Caudate nucleus (tissue), 63 donors: ENCODE measurements at places on chromosomes 11 and 22.

GRCh38 chr11:94181526-94181925, 52.9 kb downstream of the PANX1 start:
- no peak for DNase-seq

DNA sequence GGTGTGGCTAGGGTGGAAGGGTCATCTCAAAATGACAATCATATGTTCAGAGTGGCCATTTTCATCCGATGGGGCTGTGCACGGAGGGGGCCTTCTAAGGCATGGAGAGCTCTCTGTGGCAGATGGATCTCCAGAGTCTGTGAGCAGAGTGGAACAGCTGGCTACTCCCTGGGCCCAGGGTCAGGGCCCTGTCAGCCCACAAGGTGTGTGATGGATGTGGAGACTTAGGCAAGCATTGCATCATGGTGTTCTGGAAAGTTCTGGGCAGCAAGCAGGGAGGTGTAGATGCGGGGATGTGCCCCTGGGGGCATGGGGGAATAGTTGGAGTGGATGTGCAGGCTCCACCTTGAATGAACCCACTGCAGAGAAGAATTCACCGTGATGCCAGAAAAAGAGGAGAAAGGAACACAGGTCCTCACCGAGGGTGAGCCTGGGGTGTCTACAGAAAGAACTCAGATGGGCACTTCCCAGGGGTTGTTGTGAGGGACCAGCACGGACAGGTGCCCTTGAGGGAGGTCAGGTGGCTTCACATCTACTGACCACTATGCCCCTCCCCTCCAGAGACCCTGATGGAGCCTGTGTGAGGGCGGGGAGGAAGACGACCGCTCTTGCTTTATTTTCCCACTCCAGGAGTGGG, 51.1 kb downstream of the CHRDL2 start:
- DNase-seq = no peak

DNA sequence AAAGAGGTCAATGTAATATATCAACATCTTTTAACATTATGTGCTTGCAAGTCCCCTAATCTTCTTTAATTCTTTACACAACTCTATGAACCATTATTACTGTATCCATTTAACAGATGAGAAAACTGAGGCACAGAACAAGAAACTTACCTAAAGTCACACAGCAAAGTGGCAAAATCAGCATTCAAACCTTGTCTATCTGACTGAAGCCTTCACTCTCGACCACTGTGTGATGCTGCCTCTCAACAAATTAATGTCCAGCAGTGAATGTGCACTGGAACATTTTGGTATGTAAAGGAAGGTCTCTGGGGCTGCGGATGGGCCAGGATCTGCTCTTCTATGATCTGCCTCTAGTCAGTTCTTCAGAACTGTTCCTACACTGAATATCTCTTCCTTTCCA, 42.1 kb downstream of the PRCP start:
- no peak for DNase-seq

- DNase-seq = no peak
Observed at GRCh38 chr11:46254133-46254491, 23.4 kb upstream of the CREB3L1 start.

DNA sequence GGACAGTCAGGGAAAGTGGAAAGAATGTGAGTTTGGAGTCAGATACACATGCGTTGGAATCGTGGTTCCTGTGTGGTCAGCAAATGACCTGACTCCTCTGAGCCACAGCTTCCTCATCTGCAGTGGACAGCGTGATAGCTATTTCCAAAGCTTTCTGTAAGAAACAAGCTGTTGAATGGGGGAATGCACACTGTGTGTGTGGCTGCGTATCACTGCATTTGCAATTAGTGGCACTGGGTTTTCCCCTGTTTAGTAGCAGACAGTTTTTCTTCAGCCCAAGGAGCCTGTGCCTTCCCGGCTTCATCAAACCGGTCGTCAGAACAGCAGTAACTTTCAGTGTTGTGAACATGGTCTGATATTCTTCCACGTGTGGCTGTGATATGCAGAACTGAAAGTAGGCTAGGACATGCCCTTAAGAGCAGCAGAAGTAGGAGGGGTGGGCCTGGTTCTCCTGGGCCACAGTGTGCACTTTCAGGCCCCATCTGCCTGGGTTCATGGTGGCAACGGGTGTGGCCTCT, 121.5 kb downstream of the RRAS2 start:
- no peak for DNase-seq

DNA sequence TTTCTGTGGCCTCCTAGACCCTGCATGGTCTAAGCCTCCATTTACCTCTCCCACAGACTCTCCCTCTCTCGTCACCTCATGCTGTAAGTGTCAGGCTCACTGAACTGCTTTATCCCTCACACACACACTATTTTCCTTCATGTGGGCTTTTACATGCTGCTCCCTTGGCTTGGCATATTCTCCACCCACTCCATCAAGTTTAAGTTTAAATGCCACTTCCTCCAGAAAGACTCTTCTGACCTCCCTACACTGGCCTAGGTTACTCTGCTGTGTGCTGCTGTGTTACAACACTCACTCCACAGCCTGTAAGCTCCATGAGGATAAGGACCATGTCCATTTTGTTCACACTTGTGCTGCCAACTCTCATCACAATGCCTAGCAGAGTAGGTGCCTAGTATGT, 2.5 kb downstream of the DCHS1 start:
- no peak for DNase-seq

- DNase-seq = no peak
Observed at GRCh38 chr11:41458154-41458553, 1.3 kb downstream of the LRRC4C start.

GRCh38 chr11:57778318-57779037, 16.9 kb downstream of the CTNND1 start:
- DNase-seq = peak; percentile 54

DNA sequence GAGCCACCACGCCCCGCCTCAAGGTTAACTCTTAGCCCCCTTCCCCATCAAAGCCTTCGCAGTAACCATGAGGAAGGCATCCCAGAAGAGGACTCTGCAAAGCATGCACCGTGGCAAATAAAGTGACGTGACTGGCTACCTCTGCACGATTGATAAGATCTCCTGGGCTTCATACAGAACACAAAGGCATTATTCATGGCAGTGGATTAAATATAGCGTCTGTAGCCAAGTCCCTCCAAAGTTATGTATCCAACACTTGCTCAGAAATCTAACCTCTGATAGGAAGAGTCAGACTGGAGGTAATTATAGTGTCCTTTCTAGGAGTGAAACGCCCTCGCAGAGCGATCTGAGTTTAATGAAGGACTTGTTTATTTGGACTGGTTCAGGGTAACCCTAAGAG, 22.4 kb downstream of the CPT1A start:
- no peak for DNase-seq

DNA sequence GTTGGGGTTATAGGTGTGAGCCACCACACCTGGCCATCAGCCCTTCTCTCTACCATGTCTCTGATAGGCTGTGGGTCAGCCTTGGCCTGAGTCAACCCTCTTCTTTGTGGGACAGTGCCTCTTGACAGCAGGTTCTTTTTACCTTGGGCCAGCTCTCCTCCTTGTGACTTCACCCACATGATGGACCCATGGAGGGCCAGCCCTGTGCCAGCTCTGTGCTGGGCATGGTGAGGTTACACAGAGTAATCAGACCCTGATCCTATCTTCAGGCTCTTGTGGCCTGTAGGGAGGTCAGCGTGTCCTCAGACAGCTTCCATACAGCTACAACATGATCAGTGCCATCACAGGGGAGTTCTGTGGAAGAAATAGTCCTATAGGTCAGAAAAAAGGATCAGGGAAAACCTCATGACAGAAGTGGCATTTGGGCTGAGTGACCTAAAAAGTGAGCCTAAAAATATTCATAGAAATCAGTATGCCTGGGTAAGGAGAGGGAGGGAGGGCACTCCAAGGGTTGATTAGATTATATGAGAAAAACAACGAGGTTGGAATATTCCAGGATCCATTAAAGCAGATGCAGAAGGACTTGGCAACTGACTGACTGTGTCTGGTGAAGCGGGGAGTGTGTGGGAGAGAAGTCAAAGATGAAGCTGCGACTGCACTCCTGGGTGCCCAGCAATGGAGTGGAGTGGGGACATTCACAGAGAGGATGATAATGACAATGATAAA, 17.1 kb downstream of the OTOG start:
- DNase-seq = no peak

DNA sequence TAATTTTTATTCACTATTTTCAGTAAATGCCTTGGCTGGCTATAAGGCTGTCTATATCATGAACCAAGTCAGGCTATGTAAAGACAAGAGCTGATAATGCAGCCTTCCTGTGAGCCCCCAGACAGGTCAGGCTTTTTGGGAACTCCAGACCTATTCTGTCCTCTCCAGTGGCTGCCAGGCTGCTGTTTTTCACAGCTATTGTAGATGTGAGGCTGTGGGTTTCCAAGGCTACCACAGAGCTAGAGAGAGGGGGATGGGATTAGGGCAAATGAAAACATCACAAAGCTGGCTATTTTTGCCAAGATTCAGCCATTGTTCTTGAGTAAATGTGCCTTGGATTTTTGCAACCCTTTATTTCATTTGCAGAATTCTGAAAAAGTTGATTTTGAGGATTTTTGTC, 55.7 kb upstream of the SORL1-AS1 start:
- DNase-seq = no peak

- DNase-seq = no peak
Observed at GRCh38 chr11:33835143-33835878, 56.6 kb downstream of the LMO2 start.
